ENCODE measurements at places on chromosomes 7 and 10.

DNA sequence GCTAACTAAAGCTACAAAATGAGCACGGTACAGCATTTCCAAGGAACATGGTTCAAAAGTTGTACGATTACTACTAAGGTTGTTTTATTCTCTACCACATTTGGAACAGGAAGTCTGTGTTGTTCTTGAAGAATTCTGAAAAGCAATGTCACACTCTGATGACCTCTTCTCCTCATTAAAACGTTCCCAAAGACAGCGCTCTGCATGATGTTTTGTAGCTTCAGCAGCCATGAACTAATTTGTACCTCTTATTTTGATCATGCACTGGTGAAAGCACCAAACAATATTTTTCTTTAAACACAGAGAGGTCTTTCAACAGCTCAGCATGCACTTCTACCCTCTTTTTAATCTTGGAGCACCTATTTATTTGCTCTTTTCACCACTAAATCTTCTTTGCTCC is 75.0 kb upstream of the TES start:
- no peak for DNase-seq

GRCh38 chr10:36469585-36469984 is 655.8 kb upstream of the ANKRD30A start:
- no peak for DNase-seq

DNA sequence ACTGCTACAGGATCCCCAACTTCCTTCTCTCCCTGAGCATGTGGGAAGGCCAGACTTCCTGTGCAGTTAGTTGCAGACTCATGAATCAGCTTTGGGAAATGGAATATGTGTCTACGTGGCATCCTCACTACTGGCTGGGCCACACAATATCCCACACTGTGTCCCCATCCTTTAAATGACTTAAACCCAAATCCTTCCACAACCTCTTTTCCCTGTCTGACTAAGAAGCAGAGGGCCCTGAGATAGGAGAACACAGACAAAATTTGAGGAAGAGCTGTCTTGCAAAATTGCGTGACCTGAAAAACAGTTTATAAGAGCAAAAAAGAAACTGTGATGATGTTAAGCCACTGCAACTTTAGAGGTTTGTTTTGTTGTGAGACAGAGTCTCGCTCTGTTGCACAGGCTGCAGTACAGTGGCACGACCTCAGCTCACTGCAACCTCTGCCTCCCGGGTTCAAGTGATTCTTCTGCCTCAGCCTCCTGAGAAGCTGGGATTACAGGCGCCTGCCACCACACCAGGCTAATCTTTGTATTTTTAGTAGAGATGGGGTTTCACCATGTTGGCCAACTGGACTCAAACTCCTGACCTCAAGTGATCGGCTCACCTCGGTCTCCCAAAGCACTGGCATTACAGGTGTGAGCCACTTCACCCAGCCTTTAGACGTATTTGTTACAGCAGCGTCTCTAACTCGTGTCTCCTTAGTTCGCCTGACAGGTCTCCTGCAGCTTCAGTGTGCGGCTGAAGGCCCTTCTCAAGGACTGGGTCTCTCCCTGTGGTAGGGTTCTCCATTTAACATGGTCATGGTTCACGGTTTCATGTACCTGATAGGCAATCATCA is 46.9 kb upstream of the SFMBT2 start:
- no peak for DNase-seq

- DNase-seq, result no peak
These were observed 10.1 kb downstream of the CNOT4 start for GRCh38 chr7:135499818-135500217.

GRCh38 chr7:36048141-36048901 is 104.7 kb upstream of the EEPD1 start:
- DNase-seq, result no peak

GRCh38 chr10:119981826-119982225 is 89.3 kb downstream of the SEC23IP start:
- no peak for DNase-seq

- DNase-seq, result no peak
These were observed 362.0 kb upstream of the NFE2L3 start for GRCh38 chr7:25789701-25790640.

- no peak for DNase-seq
These were observed 59.3 kb downstream of the NUDCD3 start for GRCh38 chr7:44431091-44431608.

DNA sequence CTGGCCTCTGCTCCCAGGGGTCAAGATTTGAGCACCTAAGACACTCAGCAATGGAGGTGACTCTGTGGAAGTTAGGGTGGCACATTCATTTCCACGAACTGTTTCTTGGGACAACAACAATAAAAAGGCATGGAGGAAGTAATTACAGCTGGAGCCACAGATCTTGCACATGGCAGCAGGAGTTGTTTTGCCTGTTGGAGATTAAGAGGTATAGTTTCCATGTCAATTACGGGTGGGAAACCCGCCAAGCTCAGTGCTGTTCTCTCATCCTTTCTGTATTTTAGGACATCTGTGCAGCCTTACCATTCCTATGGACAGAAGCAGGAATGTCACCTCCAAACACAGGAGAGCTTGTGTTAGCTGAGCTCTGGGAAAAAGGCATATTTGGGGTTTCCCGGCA is 201.2 kb downstream of the SNX10 start:
- DNase-seq, result no peak

GRCh38 chr7:54879776-54880175 is 120.8 kb upstream of the SEC61G start:
- DNase-seq, result no peak

All from central memory CD4-positive, alpha-beta T cell (primary cell).